Glutamatergic neuron (in vitro differentiated cells): ENCODE measurements at places on chromosomes 7 and 10. TPM values are rescaled to one million over a fixed set of nuclear protein-coding genes. Genes with fewer than 3 reads are reported as not detected.

Gene LLCFC1
- not detected for total RNA-seq

- H3K4me1 ChIP-seq, result no peaks in the 10 kb centered on the region
- H3K36me3 ChIP-seq, result peaks cover 8% of the 10 kb centered on the region
- no peak for DNase-seq
- H3K27ac ChIP-seq, result no peak overlapping the region
Observed at GRCh38 chr10:62978482-62978881, 154.6 kb upstream of the NRBF2 start.

Gene AKR1D1
- total RNA-seq, result not detected

Gene SUN3
- total RNA-seq, result not detected

- H3K4me1 ChIP-seq, result no peaks in the 10 kb centered on the region
- H3K27me3 ChIP-seq, result no peaks in the 10 kb centered on the region
- no peak for DNase-seq
- H3K4me3 ChIP-seq, result no peak overlapping the region
Observed at GRCh38 chr7:85736085-85736484, 549.2 kb upstream of the SEMA3D start.

- H3K4me1 ChIP-seq, result peaks cover 7% of the 10 kb centered on the region
- no peak for DNase-seq
- no peak overlapping the region for H3K27ac ChIP-seq
- H3K4me3 ChIP-seq, result no peak overlapping the region
- peaks cover 15% of the 10 kb centered on the region for H3K27me3 ChIP-seq
Observed at GRCh38 chr7:44116789-44117666, 6.3 kb downstream of the POLD2 start.
